CD8-positive, alpha-beta memory T cell (primary cell): ENCODE measurements at places on chromosomes 5 and 9.
A peak's percentile ranks its signal among the peaks of the same experiment; 100 is the strongest.

GRCh38 chr9:92749934-92750315, 14.7 kb downstream of the BICD2 start:
- DNase-seq = no peak

DNA sequence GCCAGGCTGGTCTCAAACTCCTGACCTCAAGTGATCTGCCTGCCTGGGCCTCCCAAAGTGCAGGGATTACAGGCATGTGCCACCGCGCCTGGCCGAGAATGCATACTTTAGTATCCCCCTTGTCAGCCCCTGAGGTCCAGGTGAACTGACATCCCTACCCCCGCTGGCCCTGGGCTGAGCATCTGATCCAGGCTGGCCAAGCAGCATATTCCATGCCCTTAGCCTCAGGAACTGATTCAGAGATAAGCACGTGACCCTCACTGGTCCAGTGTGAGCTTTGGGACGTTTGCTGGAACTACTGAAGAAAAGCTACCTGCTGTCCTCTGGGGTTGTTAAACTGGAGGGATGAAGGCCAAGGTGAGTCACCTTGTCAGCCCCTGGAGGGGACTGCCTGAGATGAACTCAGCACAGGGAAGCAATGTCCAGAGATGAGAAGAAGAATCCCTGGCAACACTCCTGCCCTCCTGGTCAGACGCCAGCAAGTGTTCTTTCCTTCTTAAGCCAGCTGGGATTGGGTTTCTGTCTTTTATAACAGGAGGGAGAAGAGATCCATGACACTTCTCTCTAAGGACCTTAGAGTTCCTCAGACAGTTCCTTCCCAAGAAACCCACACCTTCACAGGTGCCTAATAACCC, 59.1 kb upstream of the FBXW11 start:
- no peak for DNase-seq

DNA sequence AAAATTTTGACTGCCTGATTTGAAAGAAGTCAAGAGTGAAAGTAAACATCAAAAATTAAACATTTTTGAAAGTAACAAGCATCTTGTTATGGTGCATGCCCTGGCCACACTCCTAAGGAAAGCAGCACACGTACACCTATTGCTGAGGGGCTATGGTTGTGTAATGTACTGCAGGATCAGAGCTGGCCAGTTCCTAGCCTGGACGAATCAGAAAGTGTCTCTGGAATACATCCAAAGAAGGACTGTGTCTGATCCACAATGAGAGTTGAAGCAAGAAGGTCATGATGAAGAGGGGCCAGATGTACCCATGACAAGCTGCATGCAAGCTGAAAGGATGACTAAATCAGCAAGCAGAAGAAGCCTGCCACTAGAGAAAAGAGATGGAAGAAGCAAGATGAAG, 618.2 kb downstream of the TLE1 start:
- DNase-seq = no peak

DNA sequence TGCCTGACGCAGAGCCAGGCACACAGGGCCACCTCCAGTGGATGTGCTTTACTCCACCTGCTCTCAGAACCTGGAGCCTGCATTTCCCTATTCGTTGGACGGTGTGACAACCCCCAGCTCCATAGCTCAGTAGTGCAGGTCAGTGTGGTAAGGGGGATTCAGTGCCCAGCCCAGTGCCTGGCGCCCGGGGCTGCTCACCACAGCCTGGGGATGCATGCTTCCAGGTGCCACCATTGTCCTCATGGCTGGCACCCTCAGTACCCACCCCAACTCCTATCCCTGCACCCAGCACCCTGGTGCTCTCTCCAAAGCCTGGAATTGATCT, 32.8 kb upstream of the ADAMTS2 start:
- DNase-seq = no peak

DNA sequence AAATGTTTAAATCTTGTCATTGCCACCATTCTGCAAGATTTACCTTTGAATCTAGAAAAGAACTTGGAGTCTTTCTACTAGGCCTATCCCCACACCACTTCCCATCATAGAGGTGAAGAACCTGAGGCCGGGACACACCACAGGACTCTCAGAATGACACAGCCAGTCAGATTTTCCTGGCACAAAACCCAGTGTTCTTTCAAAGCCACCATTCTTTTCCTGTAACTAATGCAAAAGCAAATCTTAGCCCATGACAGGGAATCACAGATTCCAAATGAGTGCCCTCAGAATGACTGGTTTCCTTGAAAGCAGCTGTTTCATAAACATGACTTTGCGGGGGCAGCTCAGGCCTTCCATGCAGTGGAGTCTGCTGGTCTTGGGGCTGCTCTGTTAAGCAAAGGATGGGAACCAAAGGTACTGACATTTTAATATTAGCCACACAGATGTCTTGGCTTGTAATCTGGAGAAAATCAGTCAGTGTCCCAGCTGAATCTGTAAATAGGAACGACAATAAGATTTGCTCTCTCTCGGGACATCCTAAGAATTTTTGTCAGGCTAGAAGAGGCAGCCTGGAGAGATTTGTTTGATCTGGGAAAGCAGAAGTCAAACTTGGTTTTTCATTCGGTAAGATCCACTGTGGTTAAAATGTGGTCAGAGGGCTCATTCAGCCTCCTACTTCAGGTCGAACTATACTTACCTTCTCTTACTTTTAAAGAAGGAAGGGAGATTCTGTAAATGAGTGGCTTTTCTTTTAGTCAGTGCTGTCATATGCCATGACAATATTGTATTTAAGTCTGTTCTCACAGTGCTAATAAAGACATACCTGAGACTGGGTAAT, 115.1 kb downstream of the PALM2AKAP2 start:
- DNase-seq = no peak

GRCh38 chr9:38621434-38622287, 1.3 kb upstream of the ANKRD18A start:
- DNase-seq = no peak

DNA sequence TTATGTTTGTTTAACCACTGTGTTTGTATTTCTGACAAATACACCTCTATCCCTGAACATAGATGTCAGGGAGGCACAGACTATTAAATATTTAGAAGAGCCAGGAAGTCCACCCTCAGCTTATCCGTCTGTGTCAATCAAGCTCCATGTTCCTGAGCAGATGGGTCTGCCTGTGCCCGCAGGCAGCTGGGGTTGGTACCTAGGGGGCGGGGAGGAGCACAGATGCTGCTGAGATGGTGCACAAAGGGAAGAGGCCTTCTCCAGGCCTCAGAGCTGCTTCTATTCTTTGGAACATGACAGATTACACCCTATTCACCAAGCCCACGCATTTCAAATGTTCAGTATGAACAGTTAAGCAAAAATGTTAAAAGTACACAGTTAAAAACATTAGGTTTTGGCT, 142.1 kb downstream of the EPB41L4A start:
- DNase-seq = no peak

- no peak for DNase-seq
These were observed 218.3 kb downstream of the MEF2C start for GRCh38 chr5:88664645-88665044.

DNA sequence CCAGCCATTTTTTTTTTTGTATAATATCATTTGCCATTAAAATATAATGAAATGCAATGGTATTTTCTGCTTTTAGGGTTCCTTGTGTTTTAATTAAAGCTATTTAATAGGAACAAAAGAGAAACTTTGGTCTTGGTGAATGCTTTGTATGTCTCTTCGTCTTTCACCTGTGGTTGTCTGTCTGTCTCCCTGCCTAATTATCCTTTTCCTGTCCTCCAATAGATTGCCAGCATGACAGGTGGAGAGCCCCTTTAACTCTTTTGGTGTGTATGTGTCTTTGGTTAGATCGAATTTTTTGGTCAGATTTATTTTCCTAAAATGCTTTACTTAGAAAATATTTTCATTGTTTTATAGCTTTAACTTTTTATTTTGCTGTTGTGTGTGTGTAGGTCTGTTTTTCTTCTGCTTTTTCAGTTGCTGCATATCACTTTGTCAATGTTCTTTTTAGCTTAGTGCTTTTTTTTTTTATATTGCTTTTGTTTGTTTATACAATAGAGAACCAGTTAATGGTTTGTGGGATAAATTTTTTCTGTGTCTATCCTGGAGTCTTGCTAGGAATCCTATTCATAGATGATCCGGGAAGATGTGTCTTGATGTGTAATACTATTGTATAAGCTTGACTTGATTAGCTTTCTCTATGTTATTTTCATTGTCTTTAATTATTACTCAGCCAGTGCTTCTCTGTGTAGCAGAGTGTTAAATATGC, 8.6 kb downstream of the CHMP5 start:
- no peak for DNase-seq

DNA sequence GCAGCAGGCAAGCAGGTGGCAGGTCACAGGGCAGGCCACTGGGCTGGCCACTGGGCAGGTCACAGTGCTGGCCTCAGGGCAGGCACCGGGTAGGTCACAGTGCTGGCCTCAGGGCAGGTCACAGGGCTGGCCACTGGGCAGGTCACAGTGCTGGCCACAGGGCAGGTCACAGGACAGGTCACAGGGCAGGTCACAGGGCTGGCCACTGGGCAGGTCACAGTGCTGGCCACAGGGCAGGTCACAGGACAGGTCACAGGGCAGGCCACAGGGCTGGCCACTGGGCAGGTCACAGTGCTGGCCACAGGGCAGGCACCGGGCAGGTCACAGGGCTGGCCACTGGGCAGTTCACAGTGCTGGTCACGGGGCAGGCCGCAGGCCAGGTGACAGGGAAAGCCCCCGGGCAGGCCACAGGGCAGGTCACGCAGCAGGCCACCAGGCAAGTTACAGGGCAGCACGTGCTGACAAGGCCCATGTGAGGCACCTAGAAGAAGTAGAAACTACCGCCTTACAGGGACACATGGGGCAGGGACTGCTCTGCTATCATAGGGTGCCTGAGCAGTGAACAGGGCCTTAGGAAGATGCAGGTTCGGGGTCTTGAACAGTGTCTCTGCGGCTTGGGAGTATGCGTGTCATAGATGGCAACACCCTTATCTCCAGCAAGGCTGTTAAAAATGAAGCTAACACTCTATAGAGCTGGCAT, 18.6 kb upstream of the MED10 start:
- DNase-seq = no peak

DNA sequence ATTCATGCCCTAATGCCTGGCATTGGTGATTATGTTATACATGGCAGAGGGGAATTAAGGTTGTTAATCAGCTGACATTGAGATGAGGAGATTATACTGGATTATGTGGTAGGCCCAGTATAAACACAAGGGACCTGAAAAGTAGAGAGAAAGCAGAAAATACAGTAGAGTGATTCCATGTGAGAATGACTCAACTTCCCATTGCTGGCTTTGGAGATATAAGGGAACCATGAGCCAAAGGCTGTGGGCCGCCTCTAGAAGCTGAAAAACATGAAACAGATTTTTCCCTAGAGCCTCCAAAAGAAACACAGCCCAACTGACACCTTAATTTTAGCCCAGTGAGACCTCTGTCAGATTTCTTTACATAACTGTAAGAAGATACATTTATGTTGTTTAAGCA, 65.0 kb upstream of the CTXN3 start:
- no peak for DNase-seq

DNA sequence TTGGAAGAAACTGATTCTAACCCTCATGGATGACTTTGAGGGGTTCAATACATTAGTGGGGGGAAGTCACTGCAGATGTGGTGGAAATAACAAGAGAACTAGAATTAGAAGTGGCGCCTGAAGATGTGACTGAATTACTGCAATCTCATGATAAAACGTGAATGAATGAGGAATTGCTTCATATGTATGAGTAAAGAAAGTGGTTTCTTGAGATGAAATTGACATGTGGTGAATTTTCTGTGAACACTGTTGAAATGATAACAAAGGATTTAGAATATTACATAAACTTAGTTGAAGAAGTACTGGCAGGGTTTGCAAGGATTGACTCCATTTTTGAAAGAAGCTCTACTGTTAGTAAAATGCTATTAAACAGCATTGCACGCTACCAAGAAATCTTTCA, 113.0 kb downstream of the UGCG start:
- no peak for DNase-seq

DNA sequence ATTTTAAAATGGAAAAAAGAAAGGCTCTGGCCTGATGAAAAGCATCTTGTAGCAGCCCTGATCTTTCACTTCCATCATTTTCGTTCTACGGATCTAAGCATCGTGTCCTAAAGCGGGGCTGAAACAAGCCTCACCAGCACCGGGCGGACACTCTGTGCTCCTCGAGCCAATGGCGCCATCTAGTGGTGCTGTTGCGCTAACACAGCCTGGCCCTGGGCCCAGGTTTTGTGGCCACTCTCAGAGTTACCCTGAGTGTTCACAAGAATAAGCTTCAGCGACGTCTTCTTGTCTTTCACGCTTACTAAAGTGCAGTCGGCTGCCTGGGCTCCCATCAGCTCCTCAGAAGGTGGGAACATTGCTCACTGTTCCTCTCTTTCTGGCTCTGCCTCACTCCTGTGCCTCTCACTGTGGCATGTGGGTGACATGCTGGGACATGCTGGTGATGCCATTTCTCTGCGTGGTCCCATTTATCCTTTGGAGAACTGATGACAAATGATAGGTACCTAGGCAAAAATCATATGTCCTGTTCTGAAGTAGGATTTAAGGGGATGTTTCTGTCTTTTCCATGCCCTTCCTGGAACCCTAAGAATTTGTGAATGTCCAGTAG, 32.7 kb downstream of the DMRT3 start:
- DNase-seq = peak; percentile 47

- DNase-seq = no peak
These were observed 28.2 kb upstream of the GPR151 start for GRCh38 chr5:146544232-146544631.

DNA sequence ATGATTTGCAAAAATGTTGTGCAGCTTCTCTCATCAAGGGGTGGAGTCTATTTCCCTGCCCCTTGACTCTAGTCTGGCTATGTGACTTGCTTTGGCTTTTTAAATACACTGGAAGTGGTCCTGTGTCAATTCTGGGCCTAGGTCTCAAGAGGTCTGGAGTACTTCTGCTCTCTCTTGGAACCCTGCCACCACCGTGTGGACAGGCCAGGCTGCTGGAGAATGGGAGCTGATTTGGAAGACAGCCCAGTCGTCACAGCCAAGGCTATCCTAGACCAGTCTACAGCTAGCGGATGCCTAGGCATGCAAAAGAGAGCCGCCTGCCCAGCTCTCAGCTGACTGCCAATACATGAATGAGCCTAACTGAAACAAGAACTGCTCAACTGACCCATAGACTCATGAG, 56.7 kb upstream of the CLINT1 start:
- DNase-seq = no peak

- no peak for DNase-seq
These were observed 90.2 kb downstream of the NSUN2 start for GRCh38 chr5:6542421-6543345.

DNA sequence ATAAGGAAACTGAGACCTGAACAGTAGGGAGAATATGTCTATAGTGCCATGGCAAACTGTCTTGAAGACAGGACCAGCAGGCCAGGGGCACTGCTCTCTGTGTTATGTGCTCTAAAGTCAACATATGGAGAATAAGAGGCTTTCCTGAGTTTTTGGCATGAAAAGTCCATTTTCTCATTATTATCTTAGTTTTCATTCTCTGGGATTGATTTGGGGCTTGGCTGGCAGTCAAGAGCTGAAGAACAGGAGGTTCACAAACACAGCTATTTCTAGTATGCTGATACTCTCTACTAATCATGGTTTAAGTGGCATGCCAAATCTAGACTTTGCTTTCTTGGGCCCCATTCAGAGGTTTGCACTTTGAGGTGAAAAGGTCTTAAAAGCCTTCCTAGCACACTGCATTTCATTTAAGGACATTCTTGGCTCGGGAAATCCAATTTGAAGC, 404.4 kb downstream of the ZNF608 start:
- DNase-seq = no peak
